Naive thymus-derived CD8-positive, alpha-beta T cell (primary cell): ENCODE measurements at places on chromosomes 3 and 15. TPM values are rescaled to one million over a fixed set of nuclear protein-coding genes. Genes with fewer than 3 reads are reported as not detected.

GASK1A gene
- not detected for total RNA-seq

PIK3CB gene
- total RNA-seq: 34.2 TPM

SLC12A8 gene
- 0.29 TPM for total RNA-seq

ATP10A gene
- total RNA-seq: 55.2 TPM

RGMA gene
- not detected for total RNA-seq

MNS1 gene
- total RNA-seq: not detected

PLS1 gene
- total RNA-seq: 4.3 TPM

ECE2 gene
- not detected for total RNA-seq

MINAR1 gene
- total RNA-seq: 0.47 TPM

GNB4 gene
- total RNA-seq: 1.0 TPM

ABHD2 gene
- 49.9 TPM for total RNA-seq

LIPH gene
- total RNA-seq: not detected

GABRB3 gene
- not detected for total RNA-seq

CFAP20DC gene
- 0.27 TPM for total RNA-seq

DTX3L gene
- total RNA-seq: 35.1 TPM

MAP1A gene
- total RNA-seq: 0.39 TPM

TRH gene
- not detected for total RNA-seq

TLR9 gene
- total RNA-seq: 2.8 TPM

SHC4 gene
- total RNA-seq: not detected

CYP1A2 gene
- total RNA-seq: not detected

TFRC gene
- 55.9 TPM for total RNA-seq

ZNF80 gene
- 2.5 TPM for total RNA-seq

DPPA4 gene
- 6.2 TPM for total RNA-seq

UACA gene
- total RNA-seq: 0.13 TPM

ASB14 gene
- not detected for total RNA-seq
